Stimulated activated CD4-positive, alpha-beta T cell treated with anti-CD3 and anti-CD28 coated beads, Interleukin-4, amount 100 ng/mL, for 4 hours (primary cell): ENCODE measurements at places on chromosomes 7 and 10.

DNA sequence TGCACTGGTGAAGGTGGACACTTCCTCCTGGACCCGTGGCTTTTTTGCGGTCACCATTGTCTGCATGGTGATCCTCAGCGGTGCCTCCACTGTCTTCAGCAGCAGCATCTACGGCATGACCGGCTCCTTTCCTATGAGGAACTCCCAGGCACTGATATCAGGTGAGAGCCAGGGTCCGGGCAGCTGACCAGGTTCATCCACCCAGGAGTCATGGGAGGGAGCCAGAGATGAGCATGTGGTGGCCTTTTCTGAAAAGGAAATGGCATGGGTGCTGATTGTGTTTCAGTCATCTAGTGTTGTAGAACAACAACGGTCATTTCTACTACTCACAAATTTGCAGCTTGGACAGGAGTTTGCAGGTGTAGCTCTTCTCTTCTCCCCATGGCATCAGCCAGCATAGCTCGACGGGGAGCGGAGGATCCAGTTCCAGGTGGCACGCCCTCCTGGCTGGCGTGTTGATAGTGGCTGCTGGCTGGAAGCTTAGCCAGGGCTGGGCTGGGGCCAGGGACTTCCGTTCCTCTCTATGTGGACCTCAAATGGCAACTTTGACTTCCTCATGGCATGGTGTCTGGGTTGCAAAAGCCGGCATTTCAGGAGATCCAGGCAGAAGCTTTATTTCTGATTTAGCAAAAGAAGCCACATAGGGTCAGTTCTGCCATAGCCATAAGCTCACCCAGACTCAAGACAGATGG is 32.7 kb downstream of the SLC29A3 start:
- no peak for DNase-seq

- no peak for DNase-seq
Observed at GRCh38 chr10:19930936-19931893, 115.0 kb downstream of the PLXDC2 start.

DNA sequence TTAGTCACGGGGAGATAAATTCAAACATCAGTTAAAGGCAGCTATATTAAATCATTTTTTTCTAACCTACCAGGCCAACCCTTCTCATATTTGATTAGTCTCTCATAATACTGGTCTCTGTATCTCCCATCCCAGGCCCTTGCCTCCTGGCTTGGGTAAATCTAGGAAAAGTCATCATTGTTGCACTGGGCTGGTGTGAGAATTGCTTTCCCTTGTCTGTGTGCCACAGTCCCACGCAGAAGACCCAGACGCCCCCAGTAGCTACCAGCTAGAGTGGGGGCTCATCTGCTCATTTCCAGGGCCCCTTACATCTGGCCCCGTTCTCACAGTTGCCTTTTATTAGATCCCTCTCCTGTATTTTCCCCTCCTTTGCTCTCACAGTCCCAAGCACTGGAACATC is 67.6 kb upstream of the VIPR2 start:
- DNase-seq: no peak

GRCh38 chr10:91797048-91797690 is 1.1 kb upstream of the TNKS2 start:
- DNase-seq: no peak

DNA sequence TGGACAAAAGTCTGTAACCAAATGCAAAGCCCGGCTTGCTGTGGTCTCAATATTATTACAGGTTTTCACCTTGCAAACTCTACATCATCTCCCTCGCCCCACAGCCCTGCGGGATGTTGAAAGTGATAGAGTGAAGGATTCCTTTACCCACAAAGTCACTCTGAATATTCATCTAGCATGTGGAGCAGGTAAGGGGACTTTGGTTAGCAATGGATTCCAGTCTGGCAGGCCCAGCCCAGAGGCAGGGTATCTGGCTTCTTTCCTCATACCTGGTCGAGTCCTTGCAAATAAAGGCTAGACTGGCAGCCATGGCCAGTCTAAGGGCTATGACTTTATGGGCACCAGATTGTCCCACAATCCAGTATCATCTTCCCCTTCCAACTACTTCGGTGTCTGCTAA is 3.2 kb downstream of the TAS2R40 start:
- no peak for DNase-seq

- DNase-seq: no peak
Observed at GRCh38 chr7:129168231-129169021, 20.0 kb upstream of the SMO start.

DNA sequence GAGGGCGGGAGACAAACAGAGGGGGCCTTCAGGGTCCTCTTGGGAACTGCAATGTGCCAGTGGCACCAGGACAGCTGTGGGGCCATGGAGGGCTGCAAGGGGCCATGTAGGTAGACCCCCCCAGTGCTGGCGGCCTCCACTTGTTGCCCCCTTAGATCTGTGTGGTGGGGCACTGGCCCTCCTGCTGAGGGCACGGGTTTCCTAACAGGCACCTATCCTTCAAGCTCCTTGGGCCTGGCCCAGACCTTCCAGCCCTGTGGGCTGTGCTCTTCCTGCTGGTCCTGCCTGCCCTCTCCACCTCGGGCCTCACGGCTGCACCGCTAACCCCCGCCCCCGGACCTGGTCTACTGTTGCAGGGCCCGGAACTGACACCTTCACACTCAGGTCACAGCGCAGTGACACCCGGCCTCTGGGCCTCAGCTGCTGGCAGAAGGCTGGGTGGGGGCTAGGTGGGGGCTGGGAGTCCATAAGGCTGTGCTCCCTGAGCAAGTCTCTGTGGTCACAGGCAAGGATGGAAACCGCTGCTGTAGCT is 12.6 kb downstream of the RASGEF1A start:
- DNase-seq: no peak

DNA sequence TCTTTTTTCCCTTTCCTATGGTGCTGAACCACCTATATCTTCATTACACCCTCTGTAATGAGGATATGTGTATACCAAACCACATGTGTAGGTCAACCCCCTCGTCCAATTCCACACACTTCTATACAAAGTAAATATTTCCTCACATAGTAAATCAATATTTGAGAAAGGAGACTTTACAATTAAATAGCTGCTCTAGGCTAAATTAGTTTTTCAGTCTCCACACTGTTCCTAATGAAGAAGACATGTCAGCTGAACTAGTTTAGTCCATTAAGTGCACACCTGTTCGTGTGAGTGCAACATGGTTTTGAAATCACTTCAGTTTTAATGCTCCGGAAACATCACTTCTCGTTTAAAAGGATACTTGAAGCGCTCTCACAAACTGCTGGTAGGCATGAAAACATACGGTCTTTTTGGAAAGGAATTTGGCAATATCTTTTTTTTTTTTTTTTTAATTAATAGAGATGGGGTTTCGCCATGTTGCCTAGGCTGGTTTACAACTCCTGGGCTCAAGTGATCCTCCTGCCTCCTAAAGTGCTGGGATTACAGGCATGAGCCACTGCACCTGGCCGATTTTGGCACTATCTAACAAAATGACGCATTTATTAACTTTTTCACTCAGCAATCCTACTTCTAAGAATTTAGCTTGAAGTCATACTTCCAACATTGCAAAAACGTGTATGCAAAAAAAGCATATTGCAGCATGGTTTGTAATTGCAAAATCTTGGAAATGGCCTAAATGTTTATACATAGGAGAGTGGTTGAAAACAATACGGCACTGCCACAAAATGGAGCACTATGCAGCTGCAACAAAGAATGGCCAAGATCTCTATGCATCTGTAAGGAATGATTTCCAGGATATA is 2.1 kb upstream of the XRCC2 start:
- DNase-seq: no peak

DNA sequence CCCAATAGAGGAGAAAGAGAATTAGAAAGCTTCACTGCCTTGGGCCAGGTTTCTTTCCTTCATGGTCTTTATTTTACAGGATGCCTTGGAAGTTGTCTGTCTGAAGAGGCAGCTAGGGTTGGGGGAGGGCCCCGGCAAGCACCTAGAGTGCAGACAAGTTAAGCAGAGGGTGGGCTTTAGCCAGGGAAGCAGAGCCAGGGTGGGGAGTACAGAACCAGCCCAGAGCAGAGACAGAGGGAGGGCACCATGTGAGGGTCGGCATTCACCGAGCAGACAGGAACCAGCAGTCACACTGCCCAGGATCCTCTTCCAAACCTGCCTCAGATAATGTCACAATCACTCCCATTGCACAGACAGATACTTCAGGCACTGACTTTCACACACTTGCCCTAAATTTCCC is 75.9 kb downstream of the ADARB2 start:
- DNase-seq: no peak

DNA sequence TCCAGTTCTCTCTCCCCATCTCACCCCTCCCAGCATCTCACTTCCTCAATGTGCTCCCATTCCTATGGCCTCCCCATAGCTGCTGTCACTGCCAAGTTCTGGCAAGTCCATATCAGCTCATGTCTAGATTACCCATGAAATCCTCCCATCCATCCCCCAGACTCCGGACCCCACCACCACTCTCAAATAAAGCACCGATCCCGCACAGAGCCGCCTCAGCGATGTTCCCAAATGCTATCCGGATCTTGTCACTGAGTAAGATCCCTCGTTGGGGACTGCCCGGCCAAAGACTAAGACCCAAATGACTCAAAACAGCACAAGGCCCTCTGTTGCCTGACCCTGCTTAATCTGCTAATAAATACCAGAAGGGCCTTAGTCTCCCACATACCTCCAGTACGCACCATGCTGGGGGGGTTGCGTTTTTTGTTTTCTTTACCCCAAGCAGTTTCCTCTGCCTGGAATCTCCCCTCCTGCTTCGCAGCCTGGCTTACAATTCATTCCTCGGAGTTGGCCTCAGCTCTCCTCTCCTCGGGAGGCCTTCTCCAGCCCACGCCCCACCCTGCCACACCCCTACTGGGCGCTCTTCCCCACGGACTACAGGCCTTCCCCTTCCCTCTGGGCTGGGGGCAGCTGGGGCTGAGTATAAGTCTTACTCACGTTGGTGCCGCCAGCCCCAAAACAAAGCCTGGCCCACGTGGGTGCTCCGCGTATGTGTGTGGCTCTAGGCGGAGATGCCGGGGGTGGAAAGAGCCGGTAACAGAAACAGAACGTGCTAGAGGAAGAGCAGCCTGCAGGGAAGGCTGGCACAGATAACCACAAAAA is 1.8 kb upstream of the DUSP5 start:
- DNase-seq: peak; percentile 85

DNA sequence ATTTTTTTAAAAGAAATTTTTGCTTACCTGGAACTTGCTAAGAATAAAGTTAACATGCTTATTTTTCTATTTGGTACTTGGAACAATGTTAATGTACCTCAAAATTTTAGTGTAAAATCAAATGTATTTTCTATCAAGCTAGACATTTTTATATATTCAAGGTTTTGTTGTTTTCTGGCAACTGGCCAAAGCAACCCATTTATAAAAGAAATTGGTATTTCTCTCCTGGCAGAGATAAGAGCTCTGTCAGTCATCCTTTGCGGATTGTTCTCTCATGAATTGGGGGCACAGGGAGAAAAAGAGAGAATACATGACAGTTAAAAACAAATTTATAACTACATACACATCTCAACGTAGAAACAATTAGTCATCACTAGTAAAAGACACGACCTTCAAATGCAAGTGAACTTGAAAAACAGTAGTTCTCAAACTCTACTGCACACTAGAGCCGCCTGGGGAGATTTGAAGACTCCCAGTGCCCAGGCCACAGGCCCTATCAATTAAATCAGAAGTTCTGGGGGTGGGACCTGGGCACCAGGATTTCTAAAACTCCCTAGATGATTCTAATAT is 152.4 kb upstream of the LAMB4 start:
- DNase-seq: no peak

DNA sequence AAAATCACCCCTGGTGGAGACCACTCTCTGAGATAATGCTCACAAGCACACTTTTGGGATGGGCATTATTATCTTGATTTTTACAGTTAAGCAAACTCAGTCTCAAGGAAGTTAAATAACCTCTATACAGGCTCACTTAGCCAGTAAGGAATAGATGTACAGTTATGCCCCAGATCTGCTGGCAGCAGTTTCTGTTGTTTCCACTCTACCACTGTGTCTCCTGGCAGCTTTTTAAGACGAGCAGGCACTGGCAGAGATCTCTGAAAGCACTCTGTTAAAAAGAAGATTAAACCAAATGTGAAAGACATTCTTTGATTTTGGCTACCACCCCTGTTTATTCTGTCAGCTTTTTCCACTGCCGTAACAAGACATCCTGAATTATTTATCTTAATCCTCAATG is 73.2 kb downstream of the SRI start:
- DNase-seq: no peak

DNA sequence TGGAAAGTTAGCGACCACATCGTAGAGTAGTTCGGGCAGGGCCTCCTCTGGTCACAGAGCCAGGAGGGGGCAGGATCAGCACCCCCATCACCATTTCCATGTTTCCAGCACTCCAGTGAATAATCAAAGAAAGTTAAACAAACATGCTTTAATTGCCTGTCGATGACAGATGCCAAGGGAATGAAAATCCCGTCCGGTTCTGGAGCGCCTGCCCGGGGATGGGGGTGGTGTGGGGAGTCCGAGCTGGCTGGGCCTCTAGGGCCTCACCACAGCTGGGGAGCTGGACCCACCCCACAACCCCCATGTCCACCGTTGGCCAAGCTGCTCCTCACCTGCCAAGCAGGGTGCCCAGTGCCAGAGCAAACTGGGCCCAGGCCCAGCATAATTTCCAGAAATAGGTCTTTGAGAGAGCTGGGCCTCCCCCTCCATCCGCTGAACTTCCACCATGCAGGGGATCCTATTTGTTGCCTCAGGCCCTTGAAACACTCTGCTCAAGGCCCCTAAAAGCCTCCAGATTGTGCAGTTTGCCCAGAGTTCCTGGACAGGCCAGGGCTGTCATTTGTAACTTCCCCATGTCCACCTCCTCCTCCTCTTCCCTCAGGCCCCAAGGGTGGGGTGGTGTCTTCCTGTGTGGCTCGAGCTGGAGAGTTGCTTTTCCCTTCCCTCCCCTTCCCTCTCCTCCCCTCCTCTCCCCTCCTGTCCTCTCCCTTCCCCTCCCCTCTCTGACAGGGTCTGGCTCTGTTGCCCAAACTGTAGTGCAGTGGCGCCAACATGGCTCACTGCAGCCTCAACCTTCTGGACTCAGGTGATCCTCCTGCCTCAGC is 101.0 kb downstream of the MYL10 start:
- no peak for DNase-seq

DNA sequence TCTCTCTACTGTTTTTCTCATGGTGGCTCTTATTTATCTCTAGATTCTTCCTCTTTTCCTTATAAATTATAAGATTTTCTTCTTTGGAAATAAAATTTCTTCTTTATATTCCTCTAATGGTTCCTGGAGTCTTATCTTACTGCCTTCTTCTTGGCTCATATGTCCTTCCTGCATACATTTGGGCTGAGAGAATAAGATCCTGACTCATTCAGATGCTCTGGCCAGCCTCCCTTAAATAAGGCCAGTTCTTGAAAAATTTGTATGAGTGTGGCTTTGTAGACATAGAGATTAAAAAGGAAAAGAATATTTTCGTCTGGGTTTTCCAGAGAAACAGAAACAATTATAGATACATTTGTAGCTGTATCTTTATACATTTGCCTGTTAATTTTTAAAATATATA is 411.3 kb downstream of the KIF20B start:
- no peak for DNase-seq

DNA sequence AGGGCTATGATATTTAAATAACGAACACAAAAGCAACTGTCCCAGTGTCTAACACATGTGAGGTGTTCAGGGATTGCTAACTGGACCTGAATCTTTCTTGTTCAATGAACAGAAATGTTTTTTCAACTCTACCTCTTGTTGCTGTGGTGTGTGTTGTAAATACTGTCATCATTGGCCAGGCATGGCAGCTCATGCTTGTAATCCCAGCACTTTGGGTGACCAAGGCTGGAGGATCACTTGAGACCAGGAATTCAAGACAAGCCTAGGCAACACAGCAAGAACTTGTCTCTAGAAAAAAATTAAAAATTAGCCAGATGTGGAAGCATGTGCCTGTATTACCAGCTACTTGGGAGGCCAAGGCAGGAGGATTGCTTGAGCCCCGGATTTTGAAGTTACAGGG is 1250.9 kb downstream of the TYW1 start:
- DNase-seq: no peak
